ENCODE measurements at places on chromosomes 11 and 22. TPM values are rescaled to one million over a fixed set of nuclear protein-coding genes. Genes with fewer than 3 reads are reported as not detected.
A peak's percentile ranks its signal among the peaks of the same experiment; 100 is the strongest.

The CHRNA10 gene
- total RNA-seq = 0.43 TPM

The NAALAD2 gene
- total RNA-seq = 1.3 TPM

- no peak for DNase-seq
Observed at GRCh38 chr11:108558222-108558621, 35.3 kb downstream of the EXPH5 start.

- DNase-seq = peak; percentile 18
Observed at GRCh38 chr11:61082062-61082870, 20.0 kb upstream of the CD5 start.

GRCh38 chr11:69296890-69297786 is 3.2 kb downstream of the MYEOV start:
- peak; percentile 100 for DNase-seq

GRCh38 chr11:115425250-115425649 is 79.0 kb downstream of the CADM1 start:
- DNase-seq = no peak

GRCh38 chr11:10722307-10722706 is 28.7 kb upstream of the CTR9 start:
- no peak for DNase-seq

DNA sequence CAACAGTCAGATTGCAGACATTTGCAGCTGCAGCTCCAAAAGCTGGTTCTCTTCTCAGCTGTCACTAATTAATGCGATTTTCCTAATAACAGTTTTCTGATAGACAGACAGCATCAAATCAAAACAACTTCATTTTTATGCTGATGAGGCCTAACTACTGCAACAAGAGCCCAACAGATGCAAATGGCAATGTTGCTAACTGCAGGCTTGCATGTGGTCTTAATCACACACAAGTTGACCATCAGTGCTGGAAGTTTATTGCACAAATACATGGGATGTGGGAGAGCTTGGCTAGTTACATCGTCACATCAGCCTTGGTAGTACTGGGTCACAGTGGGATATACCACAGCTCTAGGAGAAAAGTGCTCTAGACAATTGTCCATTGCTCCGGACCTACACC is 99.2 kb downstream of the SPON1 start:
- DNase-seq = no peak

GRCh38 chr11:57601297-57601696 is 3.8 kb downstream of the SERPING1 start:
- DNase-seq = no peak

DNA sequence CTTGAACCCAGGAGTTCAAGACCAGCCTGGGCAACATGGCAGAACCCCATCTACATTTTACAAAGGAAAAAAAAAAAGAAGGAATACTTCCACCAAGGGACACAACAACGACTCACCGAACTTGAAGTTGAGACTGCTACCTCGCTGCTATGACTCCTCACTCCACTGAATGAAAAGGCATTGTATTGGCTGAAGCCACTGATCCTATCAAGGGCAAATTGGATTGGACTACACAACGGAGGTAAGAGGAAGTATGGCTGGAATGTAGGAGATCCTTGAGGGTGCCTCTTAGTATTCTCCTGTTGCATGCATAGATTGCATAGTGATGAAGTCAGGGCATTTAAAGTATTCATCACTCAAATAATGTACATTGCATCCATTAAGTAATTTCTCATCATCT is 97.9 kb downstream of the CWF19L2 start:
- peak; percentile 37 for DNase-seq

The ZFP91 gene
- total RNA-seq = 37.2 TPM

DNA sequence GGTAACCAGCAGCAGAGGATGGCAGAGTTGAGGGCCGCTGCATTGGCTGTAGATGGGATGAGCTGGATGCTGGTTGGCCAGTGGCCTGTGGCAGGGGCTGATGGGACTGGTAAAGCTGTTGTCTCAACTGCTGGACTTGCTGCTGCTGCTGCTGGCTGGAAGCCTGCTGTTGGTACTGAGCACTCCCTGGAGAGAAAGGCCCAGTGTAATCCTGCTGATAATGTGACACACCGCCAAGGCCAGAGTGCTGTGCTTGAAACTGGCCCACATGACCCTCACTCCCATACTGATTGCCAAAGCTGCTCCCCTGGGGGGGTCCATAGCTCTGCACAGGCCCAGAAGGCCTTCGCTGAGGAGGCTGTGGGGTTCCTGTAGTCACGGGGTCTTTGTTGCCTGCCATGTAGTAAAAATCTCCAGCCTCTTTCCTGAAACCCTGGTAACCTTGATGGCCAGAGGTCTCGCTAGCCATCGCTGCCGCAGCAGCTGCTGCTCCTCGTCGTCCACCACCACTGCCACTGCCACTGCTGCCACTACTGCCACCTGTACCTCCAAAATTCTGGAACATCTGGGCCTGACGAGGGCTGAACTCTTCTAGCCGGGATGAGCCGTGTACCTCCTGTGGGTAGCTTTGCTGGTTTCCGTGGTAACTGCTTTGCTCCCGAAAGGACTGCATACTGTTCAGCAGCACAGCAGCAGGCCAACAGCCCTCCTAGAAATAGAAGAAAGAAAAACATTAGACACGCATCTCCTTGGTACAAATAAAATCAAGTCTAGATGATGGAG is 55.6 kb downstream of the TCF20 start:
- DNase-seq = no peak

DNA sequence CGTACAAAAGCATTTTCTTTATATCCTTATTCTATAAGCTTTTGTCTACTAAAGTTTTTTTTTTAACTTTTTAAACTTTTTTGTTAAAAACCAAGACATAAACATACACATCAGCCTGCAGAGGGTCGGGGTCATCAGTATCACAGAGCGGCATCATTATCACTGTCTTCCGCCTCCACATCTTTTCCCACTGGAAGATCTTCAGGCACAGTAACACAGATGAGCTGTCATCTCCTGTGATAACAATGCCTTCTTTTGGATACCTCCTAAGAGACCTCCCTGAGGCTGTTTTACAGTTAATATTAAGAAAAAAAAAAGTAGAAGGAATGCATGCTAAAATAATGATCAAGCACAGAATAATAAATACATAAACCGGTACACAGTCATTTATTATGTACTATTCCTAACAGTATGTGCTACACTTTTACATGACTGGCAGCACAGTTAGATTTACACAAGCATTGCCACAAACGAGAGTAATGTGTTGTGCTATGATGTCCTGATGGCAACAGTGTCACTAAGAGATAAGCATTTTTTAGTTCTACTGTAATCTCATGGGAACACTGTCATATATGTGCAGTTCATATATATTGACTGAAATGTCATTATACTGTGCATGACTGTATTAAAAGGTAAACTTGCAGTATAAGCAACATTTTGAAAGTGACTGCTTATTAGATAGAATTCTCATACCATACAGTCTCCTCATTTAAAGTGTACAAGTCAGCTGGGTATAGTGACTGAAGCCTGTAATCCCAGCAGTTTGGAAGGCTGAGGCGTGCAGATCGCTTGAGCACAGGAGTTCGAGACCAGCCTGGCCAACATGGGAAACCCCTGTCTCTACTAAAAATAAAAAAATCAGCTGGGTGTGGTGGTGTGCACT is 58.6 kb downstream of the KDM2A start:
- no peak for DNase-seq

The AQP11 gene
- 0.48 TPM for total RNA-seq

DNA sequence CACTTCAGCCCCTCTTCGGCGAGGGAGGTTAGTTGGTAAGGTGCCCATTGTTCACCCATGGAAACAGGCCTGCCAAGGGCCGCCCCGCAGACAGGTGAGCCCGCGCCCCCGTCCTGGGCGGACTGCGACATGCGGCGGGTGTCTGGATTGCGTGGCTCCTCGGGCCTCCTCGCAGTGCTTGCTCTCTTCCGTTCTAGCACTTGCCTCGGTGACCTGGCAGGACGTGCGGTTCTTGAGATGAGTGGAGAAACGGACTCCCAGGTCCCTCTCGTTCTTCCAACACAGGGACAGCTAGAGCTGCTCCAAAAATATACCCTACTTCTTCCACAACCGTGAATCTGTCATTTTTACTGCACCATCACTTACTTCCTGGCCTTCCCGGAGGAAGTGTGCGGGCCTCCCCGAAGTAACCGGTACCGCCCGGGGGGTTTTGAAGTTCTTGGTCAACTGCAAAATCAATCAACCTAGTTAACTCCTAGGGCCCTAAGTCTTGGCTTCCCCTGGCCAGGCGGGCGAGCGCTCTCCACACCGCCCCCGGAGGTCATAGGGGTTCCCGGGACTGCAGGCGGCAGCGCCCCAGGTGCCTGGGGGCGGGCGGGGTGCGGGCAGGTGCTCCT is 745 bp upstream of the ZBTB44 start:
- DNase-seq = no peak

The MRGPRX3 gene
- 0.93 TPM for total RNA-seq

GRCh38 chr11:100761841-100762240 is 74.8 kb downstream of the ARHGAP42 start:
- DNase-seq = no peak

- no peak for DNase-seq
Observed at GRCh38 chr11:107695446-107695845, 16.4 kb downstream of the SLN start.

- no peak for DNase-seq
Observed at GRCh38 chr11:105230586-105230985, 91.0 kb upstream of the CARD18 start.

GRCh38 chr11:67420147-67420645 is 4.7 kb downstream of the CARNS1 start:
- no peak for DNase-seq

GRCh38 chr11:123238297-123238696 is 43.2 kb upstream of the CLMP start:
- peak; percentile 35 for DNase-seq

DNA sequence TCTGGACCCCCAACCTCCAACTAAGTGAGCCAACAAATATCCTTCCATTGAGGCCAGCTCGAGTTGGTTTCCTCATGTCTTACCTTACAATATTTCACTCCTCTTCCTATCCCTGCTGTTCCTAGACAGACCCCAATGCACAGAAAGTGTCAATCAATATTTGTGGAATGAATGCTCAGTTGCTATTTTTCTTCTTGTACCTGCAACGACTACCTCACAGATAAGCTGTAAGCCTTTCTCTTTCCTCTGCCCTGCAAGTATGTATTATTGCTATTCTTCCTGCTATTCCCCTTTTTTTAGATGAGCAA is 26.8 kb upstream of the CREB3L1 start:
- DNase-seq = no peak

DNA sequence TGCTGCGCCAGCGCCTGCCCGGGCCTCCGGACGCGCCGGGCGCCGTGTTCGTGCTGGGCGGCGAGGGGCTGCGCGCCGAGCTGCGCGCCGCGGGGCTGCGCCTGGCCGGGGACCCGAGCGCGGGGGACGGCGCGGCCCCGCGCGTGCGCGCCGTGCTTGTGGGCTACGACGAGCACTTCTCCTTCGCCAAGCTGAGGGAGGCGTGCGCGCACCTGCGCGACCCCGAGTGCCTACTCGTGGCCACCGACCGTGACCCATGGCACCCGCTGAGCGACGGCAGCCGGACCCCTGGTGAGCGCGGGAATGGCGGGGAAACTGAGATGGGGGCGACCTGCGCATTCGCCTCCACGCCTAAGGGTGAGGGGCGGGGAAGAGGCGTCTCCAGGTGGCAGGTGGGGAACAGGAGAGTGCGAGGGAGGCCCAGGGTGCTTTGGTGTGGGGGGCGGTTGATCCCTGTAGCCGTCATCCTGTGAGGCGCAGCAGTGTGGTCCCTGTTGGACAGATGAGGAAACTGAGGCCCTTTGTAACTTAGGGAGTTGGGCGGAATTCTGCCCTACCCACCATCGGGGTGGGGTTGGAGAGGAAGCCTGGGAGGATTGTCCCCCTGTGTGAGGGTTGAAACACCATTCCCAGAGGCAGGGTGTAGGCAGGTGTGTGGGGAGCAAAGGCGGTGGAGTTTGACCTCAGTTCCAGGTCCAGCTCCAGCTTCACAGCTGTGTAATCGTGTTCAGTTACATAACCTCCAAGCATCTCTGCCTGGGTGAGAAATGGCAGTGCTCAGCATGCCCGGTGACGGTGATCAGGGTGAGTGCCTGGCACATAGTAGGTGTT is 758 bp downstream of the PDXP start:
- no peak for DNase-seq

The RASSF10 gene
- total RNA-seq = 0.21 TPM

DNA sequence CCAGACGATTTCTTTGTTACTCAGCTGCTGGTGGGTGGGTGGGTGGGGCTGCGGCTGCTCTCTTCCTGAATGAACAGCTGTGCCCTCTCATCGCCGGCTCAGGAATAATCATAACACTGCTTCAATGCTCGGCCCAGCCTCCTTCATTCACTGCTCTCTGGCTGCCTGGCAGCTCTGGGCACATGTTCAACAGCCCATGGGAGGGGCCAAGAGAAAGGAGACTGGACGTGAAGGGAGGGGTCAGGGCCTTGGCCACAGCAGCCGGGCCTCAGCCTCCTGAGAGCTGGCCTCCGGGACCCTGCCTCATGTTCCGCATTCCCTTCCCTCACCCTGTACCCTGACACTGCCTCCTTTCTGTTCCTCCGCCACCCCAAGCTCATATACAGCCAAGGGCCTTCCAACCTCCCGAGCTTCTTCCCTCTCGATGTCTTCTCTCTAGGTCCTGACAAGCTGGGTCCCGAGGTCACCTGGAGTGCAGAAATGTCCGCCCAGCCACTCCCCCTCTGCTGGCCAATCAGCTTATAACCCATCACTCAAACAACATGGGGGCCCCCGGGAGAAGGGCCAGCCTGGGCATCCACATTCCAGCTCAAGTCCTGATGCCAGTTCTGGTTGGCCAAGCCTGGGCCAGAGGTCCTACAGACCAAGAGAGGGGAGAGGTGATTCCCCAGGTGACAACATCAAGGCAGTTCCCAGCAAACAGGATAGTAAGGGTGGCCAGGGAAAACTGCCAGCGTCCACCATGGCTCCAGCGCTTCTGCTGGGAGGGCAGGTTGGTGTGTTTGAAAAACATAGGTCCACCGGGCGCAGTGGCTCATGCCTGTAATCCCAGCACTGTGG is 3.2 kb upstream of the CSDC2 start:
- peak; percentile 72 for DNase-seq

GRCh38 chr11:32831221-32831620 is 1.5 kb downstream of the PRRG4 start:
- no peak for DNase-seq

DNA sequence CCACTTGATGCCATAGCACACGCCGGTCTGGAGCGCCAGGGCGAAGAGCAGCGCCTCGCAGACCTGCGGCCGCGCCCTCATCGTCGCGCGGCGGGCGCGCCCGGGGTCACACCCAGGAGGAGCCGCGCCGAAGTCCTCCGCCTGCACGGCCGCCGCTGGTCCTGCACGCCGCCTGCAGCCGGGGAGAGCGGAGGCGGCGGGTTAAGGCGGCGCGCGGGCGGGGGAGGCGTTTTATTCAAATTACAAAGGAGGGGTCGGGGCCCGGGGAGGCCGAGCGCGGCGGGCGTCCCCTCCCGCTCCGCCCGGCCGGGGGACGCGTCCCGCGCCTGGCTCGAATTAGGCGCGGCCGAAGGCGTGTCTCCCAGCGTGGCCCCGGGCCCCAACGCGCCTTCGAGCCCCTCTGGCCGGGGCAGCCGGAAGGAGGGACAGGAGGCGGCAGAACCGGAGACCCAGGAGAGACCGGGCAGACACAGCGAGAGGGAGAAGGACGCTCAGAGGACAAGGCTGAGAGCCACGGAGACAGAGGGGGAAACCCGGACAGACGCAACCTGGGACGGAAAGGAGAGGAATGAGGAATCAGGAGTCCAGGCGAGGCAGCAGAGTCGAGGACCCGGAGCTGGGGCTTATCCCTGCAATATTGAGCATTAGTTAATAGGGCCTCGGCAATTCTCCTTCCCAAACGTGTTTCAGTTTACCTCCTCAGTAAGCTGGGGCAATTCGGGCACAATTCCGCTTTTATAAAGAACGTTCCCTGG is at the start of gene WNT11:
WNT11 (minus strand) TSS at position 176 of the 755 bp plus-strand sequence; CDS start at position 81, 95 bp downstream.
- DNase-seq = no peak

The OR51B2 gene
- 4.4 TPM for total RNA-seq

- no peak for DNase-seq
Observed at GRCh38 chr11:44823868-44824267, 97.1 kb downstream of the TSPAN18 start.

GRCh38 chr11:134215836-134216235 is 7.9 kb downstream of the NCAPD3 start:
- DNase-seq = no peak

Data from HT1080 (cell line).